Inflammatory macrophage (primary cell): ENCODE measurements at places on chromosomes 1 and 21.

DNA sequence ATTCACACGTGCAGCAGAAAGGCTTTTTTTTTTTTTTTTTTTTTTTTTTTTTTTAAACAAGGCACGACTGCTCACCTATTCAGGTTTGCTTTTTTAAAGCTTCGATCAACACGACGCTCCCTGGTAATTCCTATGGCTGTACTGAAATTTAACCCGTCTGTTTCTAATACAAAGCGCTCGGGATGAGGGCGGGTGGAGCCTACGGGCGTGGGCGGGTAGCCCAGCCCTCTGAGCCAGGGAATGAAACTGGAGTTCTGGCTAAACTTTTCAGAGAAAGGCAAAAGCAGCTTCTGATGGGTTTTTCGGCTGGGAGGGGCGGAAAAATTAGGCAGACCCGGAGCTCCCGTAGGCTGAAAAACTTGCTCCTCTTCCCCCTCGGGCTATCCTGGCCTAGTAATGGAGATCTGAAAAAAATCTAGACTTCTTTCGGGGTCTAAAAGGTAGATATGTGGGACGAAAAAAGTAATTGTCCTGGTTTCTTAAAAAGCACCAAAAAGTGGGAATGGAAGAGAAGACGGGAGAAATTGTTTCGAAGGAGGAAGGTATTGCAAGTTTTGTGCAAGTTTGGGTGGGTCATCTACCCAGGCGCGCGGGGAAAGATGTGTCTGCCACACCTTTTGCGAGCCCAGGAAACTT, 7.4 kb downstream of the NR5A2 start:
- DNase-seq = no peak

- peak; percentile 27 for DNase-seq
These were observed 395.5 kb downstream of the SMYD3 start for GRCh38 chr1:246111570-246111969.

- DNase-seq = no peak
These were observed 119.8 kb downstream of the HLCS start for GRCh38 chr21:36846631-36847030.

GRCh38 chr1:182861994-182862393, 22.8 kb downstream of the DHX9 start:
- DNase-seq = no peak

DNA sequence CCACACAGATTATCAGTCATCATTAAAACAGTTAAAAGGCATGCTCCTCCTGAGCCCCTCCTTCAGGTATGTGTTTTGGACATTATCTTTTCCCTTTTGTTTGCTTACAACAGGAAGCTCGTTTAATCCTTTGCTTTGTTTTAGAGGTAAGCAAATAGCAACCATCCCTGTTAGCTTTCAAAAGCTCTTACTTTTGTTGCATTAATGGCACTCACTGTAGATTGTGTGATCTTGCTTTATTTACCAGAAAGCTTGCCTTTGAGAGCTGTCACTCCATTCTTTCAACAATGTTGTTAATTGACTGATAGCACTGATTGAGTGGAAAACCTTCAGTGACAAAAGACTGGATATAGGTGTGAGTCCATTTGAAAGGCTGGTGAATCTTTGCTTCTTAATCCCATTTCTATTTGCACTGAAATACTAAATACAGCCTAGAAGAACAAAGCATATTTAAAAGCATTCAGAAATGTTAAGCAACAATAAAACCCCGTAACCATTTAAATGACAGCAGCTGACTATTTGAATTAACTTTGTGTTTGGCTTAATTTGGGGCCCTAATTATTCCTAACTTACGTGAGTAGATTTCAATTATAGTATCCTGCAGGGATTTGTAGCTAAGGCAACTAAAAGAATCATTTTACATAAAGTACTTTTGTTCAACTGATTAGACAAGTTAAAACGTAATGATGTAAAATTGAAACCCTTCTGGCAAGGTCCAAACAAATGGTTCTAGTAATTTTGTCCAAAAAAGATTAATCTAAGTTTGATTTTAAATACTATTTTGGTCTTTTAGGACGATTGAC, 48.3 kb downstream of the ADGRL2 start:
- no peak for DNase-seq

DNA sequence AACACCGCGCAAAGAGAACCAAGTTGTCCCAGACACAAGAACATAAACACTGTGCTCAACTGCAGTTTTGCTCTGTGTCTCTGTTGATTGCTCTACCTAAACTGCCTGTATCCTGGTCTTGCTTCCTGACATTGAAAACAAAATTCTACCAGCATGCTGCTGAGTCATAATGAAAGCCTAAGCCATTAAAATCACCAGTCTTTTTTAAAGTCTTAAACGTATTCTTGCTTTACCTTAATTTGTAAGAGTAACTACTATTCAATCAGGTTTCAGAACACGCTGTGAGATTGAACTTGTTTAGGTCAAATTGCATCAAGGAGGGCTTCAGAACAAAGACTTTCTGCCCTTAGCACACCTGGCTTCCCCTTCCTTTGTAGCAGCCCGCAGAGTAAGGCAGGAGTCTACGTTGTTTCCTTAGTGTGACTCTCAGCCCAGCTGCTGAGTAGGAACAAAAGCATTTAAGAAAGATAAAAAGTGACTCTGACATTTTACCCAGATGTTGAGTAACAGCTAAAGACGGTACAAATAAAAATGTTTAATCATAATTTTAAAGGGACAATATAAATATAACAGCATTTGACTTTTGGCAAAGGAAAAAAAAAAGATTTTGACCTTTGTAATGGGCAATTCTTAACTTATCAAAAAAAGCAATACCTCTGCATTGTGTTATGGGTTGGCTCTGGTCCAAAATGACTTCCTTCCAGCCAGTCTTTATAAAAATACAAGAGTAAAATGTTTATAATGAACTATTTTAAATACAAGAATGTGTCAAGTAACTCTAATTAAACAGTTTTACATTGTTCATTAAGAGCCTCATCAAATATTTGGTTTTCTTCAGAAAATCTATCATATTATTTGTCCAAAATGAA, 186.9 kb upstream of the ADGRL4 start:
- no peak for DNase-seq

GRCh38 chr1:98371764-98372163, 289.8 kb upstream of the SNX7 start:
- DNase-seq = no peak

DNA sequence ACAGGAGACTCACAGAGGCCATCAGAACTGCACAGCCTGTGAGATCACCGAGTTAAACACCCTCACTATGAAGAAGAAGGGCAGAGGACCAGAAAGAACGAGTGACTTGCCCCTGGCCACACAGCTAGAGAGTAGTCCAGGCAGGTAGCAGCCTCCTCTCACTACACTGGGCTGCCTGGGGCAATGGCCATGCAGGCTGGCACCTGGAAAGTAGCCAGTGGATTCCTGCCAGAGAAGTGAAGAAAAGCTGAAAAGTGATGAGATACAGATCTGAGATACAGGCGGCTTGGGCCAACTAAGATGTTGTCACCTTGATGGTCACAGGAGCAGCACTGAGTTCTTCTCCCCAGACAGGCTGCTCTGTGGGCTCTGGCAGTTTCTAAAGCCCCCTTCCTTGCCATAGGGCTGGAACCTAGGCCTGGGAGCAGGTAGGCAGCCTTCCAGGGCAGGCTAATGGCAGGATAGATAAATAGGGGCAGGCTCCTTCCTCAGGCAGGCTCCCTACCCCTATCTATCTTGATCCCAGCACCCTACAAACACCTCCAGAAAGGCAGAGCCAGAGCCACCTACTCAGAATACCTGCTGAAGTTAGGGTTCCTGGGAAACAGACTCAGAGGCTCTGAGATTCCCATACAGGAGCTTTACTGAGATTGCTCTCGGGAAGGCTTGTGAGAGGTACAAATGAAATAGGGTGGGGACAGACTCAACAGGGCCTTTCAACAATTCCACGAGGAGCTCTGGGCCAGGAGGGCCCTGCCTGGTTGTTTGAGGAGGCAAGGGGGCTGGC, 106.3 kb downstream of the BEND5 start:
- no peak for DNase-seq

DNA sequence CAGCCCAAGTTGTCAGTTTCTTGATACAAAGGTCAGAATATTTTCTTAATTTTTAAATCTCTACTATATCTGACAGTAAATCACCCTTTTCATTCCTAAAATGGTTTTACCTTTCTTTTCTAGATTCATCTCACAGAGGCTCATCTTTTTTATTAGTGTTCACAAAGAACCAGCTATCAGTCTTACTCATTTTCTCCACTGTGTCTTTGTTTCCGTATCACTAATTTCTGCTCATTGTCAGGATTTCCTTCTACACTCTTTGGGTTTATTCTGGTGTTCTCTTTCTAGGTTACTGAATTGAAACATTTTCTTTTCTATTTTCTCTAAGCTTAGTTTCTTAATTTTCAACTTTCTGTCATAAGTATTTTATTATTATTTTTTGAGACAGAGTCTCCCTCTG, 8.7 kb downstream of the AGPAT3 start:
- DNase-seq = no peak

DNA sequence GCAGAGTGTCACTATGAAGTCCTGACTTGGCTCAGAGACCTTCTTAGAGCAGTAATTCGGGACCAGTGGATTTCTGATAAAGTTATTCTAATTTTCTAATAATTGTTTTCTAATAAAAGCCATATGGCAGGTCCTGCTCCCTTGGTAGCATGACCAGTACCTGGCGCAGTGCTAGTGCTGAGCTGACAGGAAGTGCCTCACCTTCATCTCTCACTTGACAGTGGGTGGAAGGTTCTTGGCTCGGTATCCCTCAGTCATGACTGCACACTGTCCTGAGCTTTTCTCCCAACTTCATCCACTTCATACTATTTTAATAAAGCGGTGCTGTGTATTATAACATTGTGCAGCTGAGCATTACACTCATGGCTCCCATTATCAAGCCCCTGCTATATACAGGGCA, 14.1 kb downstream of the VANGL1 start:
- no peak for DNase-seq

GRCh38 chr21:36247316-36248010, 72.5 kb upstream of the MORC3 start:
- DNase-seq = no peak

DNA sequence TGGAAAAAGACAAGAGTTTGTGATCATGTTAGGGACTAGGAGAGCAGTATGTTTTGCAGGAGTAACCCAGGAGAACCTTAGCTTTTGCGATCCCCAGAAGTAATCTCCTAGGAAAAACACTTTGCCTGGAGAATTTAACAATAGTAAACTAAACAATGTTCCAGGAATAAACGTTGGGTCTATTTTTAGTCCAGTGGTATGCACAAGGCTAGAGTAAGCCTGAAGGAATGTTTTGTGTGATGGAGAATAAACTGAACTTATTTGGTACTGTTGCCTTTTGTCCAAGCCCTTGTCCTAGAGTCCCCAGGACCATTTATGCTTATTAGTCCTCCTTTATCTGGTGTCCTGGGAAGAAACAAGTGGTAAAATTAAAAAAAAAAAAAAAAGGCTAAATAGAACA, 28.7 kb upstream of the RGS5 start:
- no peak for DNase-seq
